ENCODE measurements at places on chromosomes 7 and 10.

- ATAC-seq, result no peak
Observed at GRCh38 chr10:69558559-69558958, 14.7 kb downstream of the NEUROG3 start.

DNA sequence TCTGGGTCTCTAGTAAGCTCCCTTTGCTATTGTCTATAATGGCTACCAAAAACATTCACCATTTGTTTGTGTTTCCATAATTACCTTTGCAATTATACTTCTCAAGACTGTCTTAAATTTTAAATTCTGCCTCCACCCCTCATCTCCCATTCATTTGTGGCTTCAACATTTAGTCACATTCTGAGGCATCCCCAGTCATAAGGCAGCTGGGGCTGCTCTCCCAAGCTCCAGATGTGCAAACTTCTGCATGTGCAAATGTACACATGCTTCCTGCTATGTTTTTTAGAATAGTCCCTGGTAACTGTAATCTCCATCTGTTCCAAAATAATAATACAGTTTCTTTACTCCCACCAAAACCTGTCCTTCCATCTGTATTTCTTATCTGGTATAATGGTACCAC lies 97.3 kb downstream of the CDK6 start:
- no peak for ATAC-seq

DNA sequence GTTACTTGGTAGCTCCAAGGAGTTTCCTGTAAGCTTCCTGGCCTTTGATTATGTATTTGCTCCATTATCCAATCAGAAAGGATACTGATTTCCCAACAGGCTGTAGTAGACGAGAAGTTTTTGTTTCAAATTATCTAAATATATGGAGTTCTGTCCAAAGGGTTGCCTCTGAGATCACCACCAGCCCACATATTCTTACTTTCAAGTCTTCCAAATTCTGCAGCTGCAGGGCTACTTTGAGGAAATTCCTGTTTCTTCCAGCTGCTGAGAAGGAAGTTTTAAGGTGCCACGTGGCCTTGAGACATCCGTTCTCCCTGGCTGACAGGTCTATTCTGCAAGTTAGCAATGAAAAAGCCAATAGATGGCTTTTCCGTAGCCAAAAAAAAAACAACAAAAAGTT lies 286.0 kb downstream of the TWIST1 start:
- peak; percentile 61 for ATAC-seq

DNA sequence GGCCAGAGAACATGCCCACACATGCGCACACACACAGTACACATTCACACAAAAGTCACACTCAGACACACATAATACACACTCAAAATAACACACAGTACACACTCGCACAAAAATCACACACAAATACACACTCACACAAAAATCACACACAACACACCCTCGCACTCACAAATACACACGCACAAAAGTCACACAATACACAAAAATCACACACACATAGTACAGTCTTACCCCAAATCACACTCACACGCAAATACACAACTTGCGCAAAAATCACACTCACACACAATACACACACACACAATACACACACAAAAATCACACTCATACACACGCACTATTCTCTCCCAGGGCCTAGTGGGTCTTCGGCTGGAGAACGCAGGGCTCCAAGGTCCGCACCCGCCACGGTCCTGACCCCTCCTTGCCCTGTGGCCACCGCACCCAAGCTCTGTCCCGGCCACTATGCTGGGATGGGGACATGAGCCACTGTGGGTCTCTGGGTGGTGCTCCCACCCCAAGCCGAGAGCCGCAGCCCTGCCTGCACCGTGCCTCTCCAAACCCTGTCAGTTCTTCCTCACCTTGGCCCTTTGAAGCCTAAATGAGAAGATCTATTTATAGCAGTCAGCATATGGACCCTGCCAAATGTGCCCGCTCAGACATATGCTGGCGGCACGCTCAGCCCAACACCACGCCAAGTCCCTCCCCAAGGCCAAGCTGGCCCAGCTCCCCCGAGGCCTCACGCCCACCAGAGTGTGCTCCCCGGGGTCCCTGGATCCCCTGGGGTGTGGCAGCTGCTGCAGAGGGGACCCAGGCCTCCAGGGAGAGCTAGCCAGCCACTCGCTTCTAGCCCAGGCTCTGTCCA lies 55.9 kb downstream of the ELFN1 start:
- peak; percentile 18 for ATAC-seq

GRCh38 chr10:26557641-26558014 lies 119.5 kb downstream of the APBB1IP start:
- ATAC-seq, result no peak

- ATAC-seq, result no peak
Observed at GRCh38 chr10:18144928-18145327, 4.7 kb downstream of the CACNB2 start.

- no peak for ATAC-seq
Observed at GRCh38 chr7:11208883-11209465, 235.3 kb downstream of the PHF14 start.

DNA sequence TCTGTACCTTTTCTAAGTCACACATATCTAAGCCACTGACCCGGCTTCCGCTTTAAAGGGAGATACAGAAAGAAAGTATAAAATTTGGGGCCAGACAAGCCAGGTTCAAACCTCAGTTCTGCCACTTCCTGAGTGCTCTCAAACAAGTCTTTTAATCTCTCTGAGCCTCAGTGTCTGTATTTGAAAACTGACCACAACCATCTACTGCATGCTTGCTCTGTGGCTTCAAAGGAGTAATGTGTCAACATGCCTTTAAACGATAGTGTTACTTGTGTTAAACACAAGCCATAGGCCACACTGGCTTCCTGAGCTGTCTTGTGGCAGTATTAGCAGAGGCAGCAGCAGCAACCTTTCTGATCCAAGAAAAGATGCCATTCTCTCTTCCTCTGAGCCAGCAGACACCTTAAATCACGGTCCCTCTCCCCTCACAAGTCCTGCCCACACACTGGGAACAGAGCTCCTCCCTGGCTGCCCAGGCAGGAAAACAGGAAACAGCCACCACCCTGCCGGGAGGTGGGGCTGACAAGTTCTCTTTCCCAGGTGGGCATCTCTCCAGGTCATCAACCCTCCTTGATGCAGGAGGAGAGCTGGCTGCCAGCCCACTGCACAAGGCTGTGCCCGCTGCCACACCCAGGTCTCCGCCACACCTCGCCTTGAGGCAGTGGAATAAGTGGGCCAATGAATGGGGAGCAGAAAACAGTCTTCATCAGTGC lies 10.7 kb downstream of the HIP1 start:
- peak; percentile 93 for ATAC-seq

DNA sequence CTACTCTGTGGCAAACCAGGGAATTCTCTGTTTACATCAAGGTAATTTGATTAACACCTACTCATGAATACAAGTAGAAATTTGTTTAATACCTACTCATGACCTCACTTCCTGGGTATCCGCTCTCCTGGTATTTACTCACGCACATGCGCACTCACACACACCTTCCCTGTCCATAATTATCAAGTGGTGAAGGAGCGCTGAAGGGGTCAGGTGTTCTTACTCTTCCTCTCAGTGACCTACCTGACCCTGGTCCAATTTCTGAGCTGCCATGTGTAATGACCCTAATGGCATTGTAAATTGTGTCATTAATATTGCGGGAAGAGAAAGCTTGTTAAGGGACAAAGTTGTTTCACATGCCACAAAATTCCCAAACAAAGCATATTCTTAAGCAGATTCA lies 41.3 kb upstream of the TRIL start:
- no peak for ATAC-seq

DNA sequence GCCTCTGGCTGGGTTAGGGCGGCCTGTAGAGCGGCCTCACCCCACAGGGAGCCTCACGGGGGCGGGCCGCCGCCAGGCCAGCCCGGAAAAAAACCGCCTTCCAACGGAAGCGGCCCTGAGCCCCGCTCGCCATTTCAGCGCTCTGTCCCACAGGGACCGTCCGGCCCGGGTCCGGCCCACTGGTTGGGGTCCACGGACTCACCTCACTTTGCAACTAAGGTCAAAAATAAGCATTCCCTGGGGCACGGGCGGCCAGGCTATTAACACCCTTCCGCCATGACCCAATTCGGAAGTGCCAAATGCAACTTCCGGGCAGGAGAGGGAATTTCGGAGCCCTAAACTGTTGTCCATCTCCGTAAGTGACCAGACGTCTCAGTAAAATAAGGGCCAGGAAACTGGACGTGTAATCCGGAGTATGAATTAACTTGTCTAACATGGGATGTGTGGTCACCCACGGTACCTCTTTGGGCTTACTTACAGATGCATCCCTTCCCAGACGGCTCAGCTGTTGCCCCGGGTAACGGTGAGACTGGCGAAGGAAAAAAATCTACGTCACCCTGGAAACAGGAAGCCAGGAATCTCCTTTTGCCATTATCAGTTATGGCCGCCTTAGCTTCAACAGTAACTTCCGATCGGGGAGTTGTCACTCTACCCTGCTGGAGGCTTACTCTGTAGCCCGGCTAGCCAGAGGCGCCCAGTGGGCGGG lies at the start of gene BBIP1:
Gene BBIP1 (minus strand): TSS at position 538 of the 706 bp plus-strand sequence. CDS start 1,023 bp downstream, outside the sequence.
- ATAC-seq, result peak; percentile 98

DNA sequence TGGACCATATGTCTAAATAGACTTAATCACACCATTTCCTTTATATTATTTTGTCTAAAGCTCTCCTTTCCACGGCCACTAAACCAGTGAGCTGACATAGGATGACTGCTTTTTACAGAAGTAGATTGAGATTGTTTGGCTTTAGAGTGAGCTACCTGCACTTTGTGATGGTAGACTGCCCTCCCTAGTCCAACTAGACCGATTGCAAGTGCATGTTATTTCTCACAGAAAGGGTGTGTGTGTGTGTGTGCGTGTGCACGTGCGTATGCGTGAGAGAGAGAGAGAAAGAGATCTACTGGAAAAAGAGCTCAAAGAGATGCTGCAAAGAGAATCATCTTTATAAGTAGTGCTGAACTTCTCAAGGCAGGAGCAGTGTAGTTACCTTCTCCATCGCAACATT lies 60.7 kb downstream of the VCL start:
- ATAC-seq, result peak; percentile 30

DNA sequence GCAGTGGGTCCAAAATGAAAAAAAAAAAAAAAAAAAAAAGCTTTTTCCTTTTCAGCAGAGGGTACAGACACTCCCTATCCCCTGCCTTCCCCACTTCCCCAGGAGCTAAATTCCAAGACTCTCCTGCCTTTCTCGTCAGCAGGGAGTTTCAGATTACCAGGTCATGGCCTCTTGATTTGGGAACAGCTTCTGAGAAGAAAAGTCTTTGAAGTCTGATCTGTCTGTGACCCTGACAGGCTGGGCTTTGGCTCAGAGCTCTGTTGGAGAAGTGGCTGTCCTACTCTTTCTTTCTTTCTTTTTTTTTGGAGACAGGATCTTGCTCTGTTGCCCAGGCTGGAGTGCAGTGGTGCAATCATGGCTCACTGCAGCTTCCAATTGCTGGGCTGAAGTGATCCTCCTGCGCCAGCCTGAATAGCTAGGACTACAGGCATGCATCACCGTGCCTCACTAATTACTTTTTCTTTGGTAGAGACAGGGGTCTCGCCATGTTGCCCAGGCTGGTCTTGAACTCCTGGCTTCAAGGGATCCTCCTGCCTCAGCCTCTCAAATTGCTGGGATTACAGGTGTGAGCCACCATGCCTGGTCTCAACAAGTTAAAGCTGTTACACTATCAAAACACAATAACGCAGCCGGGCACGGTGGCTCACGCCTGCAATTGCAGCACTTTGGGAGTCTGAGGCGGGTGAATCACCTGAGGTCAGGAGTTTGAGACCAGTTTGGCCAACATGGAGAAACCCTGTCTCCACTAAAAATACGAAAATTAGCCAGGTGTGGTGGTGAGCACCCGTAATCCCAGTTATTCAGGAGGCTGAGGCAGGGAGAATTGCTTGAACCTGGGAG lies 59.9 kb downstream of the COL26A1 start:
- ATAC-seq, result no peak

DNA sequence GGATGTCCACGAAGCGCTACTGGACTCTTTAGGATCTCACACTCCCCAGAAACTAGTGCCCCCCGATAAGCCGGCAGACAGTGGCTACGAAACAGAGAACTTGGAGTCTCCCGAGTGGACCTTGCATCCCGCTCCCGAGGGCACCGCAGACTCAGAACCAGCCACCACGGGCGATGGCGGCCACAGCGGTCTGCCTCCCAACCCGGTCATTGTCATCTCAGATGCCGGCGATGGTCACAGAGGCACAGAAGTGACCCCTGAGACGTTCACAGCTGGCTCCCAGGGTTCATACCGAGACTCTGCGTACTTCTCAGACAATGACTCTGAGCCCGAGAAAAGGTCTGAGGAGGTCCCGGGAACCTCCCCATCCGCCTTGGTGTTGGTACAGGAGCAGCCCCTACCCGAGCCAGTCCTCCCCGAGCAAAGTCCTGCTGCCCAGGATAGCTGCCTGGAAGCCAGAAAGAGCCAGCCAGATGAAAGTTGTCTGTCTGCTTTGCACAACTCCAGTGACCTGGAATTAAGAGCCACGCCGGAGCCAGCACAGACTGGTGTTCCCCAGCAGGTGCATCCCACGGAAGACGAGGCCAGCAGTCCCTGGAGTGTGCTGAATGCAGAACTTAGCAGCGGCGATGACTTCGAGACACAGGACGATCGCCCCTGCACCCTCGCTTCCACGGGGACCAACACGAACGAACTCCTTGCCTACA lies 17.6 kb upstream of the BHLHA15 start:
- no peak for ATAC-seq

DNA sequence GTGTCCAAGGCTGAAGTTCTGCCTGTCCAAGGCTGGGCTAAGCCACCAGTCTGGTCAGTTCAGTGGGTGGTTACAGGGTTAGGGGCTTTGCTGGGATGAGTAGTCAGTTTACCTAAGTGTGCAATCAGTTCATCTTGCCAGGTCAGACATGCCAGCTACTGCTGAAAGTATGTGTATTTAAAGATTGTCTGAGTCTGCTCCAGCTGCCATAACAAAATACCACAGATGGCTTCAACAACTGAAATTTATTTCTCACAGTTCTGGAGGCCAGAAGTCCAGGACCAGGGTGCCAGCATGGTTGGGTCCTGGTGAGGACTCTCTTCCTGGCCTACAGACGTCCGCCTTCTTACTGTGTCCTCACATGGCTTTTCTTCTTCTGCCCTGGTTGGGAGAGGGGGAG lies 52.4 kb upstream of the TNS3 start:
- ATAC-seq, result no peak

- ATAC-seq, result no peak
Observed at GRCh38 chr7:73739387-73739767, 775 bp upstream of the ABHD11 start.

DNA sequence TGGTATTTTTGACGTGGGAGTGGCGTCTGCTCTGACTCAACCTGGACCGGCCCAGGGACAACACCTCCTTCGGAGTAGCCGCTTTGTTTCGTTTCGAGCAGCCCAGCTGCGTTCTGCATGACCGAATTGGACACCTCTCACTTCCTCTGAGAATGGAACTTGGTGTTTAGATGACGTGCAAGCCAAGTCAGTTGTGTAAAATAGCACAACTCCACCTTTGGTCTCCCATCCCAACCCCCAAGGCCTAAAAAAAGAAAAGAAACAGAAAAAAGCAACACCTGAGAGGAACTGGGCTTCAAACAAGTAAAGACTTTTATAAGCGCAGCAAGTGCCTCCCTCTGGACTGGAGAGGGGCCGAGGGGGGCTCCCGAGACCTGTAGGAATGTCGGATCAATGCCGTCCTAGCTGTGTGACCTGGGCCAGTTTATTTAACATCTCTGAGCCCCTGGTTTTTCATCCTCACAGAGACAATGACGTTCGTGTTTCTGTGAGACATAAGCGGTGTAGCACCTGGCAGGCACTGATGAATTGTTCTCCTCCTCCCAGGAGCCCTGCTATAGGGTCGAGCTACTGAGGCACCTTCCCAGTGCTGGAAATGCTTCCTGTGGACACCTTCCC lies 52.0 kb upstream of the SMNDC1 start:
- ATAC-seq, result peak; percentile 87

GRCh38 chr10:36559412-36560400 lies 565.7 kb upstream of the ANKRD30A start:
- no peak for ATAC-seq
